ENCODE measurements at places on chromosomes 13 and 19.

- no peak for DNase-seq
These were observed 1730.4 kb upstream of the SLC10A2 start for GRCh38 chr13:104796581-104796980.

DNA sequence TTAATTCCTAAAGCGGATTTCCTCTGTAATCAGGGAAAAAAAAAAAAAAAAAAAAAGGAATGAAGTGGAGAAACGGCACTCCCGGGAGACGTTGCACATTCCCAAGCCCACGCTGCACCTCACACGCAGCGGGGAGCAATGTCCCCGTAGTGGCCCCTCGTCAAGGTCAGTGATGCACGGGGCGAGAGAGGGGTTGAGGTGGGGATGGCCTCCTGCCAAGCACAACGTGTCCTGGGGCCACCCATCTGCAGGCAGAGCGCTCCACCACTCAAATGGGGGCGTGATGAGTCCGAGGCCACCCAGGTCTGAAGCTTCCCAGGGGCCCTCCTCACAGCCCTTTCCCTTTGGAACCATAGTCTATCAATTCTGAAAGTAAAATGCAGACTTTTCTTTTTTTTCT, 15.1 kb downstream of the PLK5 start:
- no peak for DNase-seq

GRCh38 chr19:18304208-18304457, 18.7 kb downstream of the LSM4 start:
- DNase-seq: peak; percentile 69

GRCh38 chr13:62320129-62321108, 904.8 kb upstream of the PCDH20 start:
- no peak for DNase-seq

DNA sequence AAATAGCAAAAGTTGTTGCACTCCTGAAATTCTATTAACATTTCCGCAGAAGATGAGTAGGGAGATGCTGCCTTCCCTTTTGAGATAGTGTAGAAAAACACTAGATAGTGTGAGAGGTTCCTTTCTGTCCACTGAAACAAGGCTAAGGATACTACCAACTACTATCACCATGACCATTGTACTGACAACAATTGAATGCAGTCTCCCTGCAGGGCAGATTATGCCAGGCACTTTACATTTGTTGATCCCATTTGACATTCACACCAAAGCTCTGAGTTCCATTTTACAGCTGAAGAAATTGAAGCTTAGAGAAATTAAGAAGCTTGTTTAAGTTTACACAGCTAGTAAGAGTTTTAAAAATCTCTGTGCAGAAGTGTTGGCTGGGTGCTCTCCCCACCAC, 55.0 kb downstream of the CYSLTR2 start:
- no peak for DNase-seq

- DNase-seq: peak; percentile 40
These were observed 694 bp downstream of the CLN5 start for GRCh38 chr13:76992548-76993001.

DNA sequence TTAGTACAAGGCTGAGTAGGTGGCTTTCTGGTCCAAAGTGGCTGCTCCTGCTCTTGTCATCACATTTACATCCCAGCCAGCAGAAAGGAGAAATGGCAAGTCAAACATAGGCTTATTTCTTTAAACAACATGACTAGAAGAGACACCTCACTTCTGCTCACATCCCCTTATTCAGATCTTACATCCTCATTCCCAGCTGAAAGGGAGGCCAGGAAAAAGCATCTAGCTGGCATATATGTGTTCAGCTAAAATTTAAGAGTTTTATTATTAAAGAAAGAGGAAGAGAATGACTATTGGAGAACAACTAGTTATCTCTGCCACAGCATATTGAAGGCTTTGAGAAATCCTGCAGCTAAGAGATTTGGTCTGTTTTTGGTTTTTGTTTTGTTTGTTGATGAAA, 34.1 kb downstream of the RGCC start:
- DNase-seq: no peak

Data from activated T-cell treated with anti-CD3 and anti-CD28 coated beads, Interleukin-2, amount 50 U/mL, for 48 hours (primary cell).